ENCODE measurements at places on chromosomes 6 and 20.

- no peak for DNase-seq
Measured at GRCh38 chr20:8331740-8332412, 199.8 kb downstream of the PLCB1 start.

GRCh38 chr20:41798930-41799502 lies 180.8 kb upstream of the CHD6 start:
- DNase-seq, result no peak

- DNase-seq, result peak; percentile 42
Measured at GRCh38 chr6:44304282-44305199, 8.6 kb downstream of the AARS2 start.

DNA sequence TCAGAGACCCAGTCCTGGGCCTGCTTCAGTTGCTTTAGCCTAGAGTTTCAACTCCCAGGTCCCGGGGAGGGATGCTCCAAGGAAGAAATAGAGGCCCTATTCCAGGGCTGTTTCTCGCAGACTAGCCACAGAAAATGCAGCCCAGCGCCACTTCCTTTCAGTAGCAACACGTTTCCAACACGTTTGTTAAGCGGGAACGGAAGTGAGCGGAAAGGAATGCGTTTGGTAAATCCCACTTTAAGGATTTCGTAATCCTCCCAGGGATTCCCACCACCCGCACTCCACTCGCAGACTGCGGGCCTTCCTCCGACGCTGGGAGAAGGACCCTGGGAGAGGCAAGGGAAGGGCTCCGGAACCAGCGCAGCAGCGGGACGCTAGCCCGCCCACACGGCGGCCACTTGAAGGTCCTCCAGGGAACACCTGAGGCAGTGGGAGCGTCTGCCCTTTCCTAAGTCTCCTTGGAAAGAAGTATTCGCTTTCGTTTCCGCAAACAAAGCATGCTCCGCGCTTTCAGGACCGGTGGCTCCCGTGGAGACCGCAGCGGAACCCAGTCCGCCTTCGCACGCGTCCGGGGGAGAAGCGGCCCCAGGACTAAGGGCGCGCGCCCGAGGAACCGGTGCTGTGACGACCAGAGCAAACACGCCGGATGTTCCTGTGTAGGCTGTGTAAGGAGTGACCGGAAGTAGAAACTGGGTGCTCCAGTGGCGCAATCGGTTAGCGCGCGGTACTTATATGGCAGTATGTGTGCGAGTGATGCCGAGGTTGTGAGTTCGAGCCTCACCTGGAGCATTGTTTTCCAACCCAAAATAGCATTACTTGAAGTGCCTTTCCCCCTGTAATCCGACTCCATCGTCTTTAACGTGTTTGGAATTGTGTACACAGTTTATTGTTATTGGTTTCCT lies 227.6 kb upstream of the PRSS16 start:
- peak; percentile 63 for DNase-seq

DNA sequence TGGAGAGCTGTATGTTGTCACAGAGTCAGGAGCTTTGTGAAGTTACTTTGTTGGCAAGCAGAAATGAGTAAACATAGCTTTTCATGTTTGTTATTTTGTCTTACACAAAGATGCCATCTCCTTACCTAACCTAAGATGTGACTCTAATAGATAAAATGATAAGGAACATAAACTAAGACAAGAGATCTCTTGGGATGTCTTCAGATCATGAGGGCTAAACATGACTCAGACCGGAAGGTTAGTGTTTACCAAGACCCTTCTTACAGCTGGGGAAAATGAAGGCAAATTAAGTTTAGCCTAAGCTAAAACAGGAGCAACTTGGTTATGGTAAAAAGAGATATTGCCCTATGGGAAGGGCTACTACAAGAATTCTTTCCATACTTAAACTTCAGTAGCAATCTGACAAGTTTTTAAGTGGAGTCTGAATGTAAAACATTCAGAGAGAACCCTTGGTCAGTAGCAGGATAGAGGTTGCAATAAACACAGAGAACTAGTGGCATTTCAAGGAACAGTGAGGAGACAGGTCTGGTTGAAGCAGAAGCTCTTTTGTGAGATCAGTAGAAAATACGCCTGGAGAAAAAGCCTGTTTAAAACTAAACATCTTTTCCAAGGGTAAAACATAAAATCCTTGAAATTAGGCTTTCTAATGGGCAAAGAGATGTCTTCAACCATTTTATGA lies 29.9 kb downstream of the SGK1 start:
- no peak for DNase-seq

GRCh38 chr6:116507324-116507723 lies 4.1 kb upstream of the CALHM5 start:
- DNase-seq, result no peak

GRCh38 chr20:54717983-54718382 lies 242.6 kb downstream of the DOK5 start:
- DNase-seq, result no peak

DNA sequence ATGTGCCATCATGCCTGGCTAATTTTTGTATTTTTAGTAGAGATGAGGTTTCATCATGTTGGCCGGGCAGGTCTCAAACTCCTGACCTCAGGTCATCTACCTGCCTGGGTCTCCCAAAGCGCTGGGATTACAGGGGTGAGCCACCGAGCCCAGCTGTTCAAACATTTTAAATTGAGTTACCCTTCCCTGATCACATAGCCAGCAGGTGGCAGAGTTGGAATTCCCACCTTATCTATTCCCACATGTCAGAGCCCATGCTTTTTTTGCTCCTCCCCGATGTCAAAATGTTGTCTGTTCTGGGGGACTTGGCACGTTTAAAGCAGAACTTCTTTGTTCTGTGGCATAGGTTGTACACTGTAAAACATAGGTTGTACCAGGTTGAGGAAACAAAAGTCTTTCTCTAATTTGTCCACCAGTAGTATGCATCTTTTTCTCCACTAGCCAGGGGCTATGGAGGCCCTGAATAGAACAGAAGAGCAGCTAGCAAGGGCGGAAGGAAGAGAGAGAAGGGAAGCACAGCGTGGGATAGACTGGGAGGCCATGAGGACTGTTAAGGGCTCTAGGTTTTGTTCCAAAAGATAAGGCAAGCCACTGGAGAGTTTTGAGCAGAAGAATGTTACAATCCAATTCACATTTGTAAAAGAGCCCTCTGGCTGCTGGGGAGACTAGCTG lies 7.3 kb upstream of the LBP start:
- DNase-seq, result no peak

DNA sequence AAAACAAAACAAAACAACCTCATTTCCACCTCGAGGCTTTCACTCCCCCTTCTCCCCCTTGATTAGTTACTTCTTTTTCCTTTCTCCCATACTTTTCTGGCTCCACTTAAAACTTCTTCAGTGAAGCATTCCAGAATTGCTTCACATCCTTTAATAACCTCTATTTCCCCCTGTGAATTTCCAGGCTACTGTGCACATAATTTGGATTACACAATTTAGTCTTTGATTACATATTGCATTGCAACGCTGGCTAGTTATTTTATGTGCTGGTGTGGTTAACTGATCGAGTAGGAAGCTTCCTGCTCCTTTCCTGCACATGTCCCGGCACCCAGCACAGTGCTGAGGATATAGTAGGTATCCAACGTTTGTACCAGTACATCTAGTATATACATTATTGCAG lies 28.1 kb upstream of the EEF1E1 start:
- no peak for DNase-seq

DNA sequence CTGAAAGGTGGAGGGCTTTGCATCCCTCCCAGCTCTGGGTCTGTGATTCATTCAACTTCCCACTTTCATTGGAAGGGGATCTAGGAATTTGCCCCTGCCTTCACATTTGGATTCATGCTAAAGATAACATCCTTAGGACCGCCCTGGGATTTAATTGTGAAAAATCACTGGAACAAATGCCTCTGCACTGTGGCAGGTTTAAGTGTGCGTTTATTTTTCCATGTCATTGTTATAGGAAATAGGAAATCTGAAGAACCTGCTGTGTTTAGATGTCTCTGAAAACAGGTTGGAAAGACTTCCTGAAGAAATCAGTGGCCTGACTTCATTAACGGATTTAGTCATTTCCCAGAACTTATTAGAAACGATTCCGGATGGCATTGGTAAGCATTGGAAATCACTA lies 104.7 kb downstream of the LRRC1 start:
- no peak for DNase-seq

DNA sequence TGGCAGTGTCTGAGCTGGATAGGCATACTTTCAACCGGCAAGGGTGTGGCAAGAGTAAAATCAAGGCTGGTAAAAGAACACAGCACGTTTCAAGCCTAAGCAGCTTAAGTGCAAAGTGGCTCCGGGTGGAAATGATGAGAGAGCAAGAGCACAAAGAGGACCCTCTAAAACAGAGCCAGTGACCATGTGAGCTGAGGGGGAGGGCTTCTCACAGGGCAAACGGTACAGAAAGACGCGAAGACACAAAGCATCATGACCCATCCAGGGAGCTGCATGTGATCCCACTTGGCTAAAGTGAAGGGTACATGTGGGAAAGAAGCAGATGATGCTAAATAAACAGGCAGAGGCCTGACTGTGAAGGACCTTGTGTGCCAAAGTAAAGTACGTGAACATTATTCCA lies 25.7 kb downstream of the FKBP5 start:
- no peak for DNase-seq

DNA sequence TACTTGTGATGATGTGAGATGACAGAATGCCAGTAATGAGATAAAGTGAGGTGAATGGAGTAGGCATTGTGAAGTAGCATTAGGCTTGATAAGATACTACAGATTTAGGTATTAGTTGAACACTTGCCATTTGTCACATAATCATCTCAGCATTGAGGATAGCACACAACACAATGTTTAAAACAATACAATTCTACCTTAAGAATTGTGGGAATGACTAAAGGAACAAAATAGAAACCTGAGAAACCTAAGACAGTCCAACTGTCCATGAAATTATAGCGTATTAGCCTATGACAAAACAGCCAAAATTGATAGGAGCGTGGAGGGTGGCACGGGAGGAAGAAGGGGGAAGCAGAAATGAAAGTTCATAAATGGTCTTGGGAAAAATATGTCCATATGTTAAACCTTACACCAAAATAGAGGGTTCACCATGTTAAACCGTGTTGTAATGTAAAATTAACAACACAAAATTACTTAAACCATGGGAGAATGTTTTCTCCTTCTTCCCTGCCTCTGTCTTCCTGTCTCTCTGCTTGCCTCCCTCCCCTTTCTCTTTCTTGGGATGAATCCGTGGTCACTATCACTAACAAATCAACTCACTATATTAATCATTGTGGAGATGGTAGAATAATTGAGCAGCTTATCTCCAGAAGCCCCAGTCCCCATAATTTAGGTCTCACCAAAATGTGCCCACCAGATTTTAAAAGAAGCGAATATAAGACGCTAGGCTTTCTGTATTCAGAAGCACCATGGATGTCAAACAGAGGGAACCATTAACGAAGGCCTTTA lies 33.0 kb upstream of the HFE start:
- no peak for DNase-seq
